ENCODE measurements at places on chromosomes 4 and X. TPM values are rescaled to one million over a fixed set of nuclear protein-coding genes. Genes with fewer than 3 reads are reported as not detected.

GRCh38 chrX:24294619-24295018 is 19.2 kb downstream of the SUPT20HL2 start:
- peak; percentile 59 for DNase-seq

- no peak for DNase-seq
Measured at GRCh38 chrX:117483950-117484349, 632.7 kb downstream of the KLHL13 start.

GRCh38 chrX:135432453-135432852 is 10.7 kb downstream of the SMIM10L2A start:
- no peak for DNase-seq

DNA sequence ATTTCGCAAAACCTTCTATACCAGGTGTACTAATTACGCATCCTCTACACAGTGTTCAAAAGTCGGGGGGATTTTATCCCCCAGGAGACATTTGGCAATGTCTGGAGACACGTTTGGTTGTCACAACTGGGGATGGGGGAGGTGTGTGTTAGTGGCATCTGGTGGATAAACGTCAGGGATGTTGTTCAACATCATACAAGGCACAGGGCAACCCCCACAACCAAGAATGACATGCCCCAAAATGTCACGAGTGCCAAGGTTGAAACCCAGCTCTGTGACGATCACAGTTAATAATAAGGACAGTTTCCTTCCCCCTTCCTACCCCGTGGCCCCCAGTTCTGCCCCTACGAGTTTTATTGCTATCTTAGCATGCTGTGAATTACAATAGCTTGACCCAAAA is 15.9 kb upstream of the SEL1L3 start:
- DNase-seq: no peak

DNA sequence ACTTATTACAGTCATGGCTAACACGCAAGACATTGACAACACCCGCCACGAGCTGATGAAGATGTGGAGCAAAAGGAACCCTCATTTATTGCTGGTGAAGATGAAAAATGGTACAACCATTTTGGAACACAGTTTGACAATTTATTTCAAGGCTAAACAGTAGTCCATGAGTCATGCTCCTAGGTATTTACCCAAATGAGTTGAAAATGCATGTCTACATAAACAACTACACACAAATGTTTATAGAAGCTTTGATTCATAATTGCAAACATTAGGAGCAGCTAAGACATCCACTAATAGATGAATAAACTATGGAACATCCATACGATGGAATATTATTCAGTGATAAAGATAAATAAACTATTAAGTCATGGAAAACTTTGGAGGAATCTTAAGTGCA is 580.1 kb downstream of the RAPGEF2 start:
- no peak for DNase-seq

SATL1 gene
- 0.95 TPM for polyA plus RNA-seq

GRCh38 chrX:69085151-69085550 is 80.1 kb downstream of the PJA1 start:
- DNase-seq: no peak

NDUFB11 gene
- polyA plus RNA-seq: 41.3 TPM

DNA sequence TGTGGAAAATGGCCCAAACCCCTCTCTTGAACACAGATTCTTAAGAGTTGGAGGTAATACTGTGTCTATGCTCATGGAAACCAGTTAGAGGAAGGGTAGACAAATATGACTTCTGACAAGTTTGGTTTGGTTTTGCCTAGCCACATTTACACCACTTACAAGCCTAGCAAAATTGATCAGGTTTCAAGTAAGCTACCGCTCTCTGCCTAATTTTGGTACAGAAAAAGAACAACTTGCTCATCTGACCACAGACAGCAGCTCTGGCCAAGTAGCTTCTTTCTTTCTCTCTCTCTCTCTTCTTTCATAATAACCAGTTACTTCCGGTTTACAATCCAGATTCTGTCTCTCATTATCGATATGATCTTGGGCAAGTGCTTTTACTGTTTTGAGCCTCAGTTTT is 260.0 kb downstream of the GLUD2 start:
- DNase-seq: no peak

DNA sequence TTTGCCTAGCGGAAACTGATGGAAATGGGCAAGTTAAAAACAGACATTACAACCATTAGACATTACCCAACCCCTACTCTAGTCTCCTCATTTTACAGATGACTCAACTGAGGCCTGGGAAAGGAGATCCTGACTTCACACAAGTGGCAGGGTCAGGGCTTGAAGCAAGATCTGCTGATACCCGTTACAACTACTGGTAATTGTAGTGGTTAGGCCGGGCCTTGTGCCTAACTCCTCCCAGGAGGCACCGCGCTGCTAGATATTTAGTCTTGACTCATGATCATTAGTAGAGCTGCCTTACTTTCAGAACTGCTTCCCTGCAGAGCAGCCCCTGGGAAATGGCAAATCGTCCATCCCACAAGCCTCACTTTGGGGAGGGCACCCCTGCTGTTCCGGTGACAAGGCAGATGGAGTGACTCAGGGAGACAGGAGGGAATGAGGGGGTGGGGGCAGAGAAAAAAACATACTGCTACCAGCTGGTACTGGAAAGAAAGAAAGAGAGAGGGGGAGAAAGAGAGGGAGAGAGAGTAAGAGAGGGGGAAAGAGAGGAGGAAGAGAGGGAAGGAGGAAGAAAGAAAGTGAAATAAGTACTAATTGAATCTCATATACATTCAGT is 12.2 kb downstream of the ARHGEF6 start:
- peak; percentile 17 for DNase-seq

DNA sequence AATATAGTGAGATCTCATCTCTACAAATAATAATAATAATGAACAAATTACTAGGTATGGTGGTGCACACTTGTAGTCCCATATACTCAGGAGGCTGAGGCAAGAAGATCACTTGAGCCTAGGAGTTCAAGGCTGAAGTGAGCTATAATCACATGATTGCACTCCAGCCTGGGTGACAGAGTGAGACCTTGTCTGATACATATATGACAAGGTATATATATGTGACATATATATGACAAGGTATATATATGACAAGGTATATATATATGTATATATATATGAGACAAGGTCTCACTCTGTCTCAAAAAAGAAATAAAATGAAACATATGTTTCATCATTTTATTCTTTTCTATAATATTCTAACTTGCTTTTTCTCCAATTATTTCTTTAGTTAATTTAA is 278.1 kb upstream of the TET2 start:
- DNase-seq: no peak

All from testis (tissue), 5 donors.